Mammary epithelial cell (primary cell): ENCODE measurements at places on chromosomes 4 and X. TPM values are rescaled to one million over a fixed set of nuclear protein-coding genes. Genes with fewer than 3 reads are reported as not detected.

DDIT4L gene
- not detected in 2 replicates for total RNA-seq

SUPT20HL1 gene
- not detected for total RNA-seq

KIAA1210 gene
- not detected in 2 replicates for total RNA-seq

NAA11 gene
- not detected for total RNA-seq

CSAG3 gene
- total RNA-seq, result not detected

DCX gene
- not detected in 2 replicates for total RNA-seq

GRIA3 gene
- total RNA-seq, result 0.83 TPM

DUX4 gene
- not detected for total RNA-seq

PHKA2 gene
- total RNA-seq, result 18.0 TPM

TCEAL7 gene
- 9.8 TPM for total RNA-seq

POU3F4 gene
- total RNA-seq, result not detected

SSX4B gene
- total RNA-seq, result not detected in 2 replicates

PTCHD1 gene
- total RNA-seq, result not detected

RIPPLY1 gene
- not detected in 2 replicates for total RNA-seq

TEX13C gene
- not detected in 2 replicates for total RNA-seq

ELF2 gene
- 18.9 and 23.8 TPM in 2 replicates for total RNA-seq

HHIP gene
- total RNA-seq, result 2.8 and 3.4 TPM in 2 replicates

CSAG2 gene
- not detected for total RNA-seq

CLDN34 gene
- total RNA-seq, result 0.52 TPM in 1 of 2 replicates, not detected in the other

HTR2C gene
- total RNA-seq, result under 0.01 TPM

MEPE gene
- total RNA-seq, result not detected in 2 replicates

SYTL4 gene
- total RNA-seq, result 1.2 and 4.2 TPM in 2 replicates

CXCL3 gene
- total RNA-seq, result 29.4 and 29.9 TPM in 2 replicates

IL15 gene
- 0.64 and 1.3 TPM in 2 replicates for total RNA-seq

RHOXF2B gene
- total RNA-seq, result not detected in 2 replicates

CENPI gene
- 2.2 TPM for total RNA-seq

TNIP3 gene
- total RNA-seq, result not detected in 2 replicates

PCDH19 gene
- 0.11 and 0.61 TPM in 2 replicates for total RNA-seq

FGFR3 gene
- total RNA-seq, result 0.67 TPM

ZNF711 gene
- 3.7 TPM for total RNA-seq

PGAM4 gene
- total RNA-seq, result not detected

RASGEF1B gene
- 10.6 and 15.6 TPM in 2 replicates for total RNA-seq

HSD17B10 gene
- total RNA-seq, result 71.7 TPM

RHOH gene
- total RNA-seq, result not detected in 2 replicates

SATL1 gene
- 0.14 TPM in 1 of 2 replicates, not detected in the other for total RNA-seq

GSX2 gene
- total RNA-seq, result not detected

APLN gene
- total RNA-seq, result 0.21 TPM in 1 of 2 replicates, not detected in the other

ZNF157 gene
- total RNA-seq, result 0.17 TPM

CNKSR2 gene
- total RNA-seq, result 1.1 and 1.7 TPM in 2 replicates

GASK1B gene
- 27.2 TPM for total RNA-seq

SLC6A14 gene
- 0.83 TPM for total RNA-seq

WDFY3 gene
- total RNA-seq, result 72.9 and 90.7 TPM in 2 replicates

FSTL5 gene
- total RNA-seq, result not detected

GYPE gene
- not detected in 2 replicates for total RNA-seq

TMEM31 gene
- not detected in 2 replicates for total RNA-seq

GRPR gene
- total RNA-seq, result 0.14 TPM in 1 of 2 replicates, not detected in the other

CSN1S1 gene
- not detected for total RNA-seq

SLC35A2 gene
- total RNA-seq, result 26.2 TPM

DLG3 gene
- 11.0 and 18.2 TPM in 2 replicates for total RNA-seq

ADGRL3 gene
- total RNA-seq, result 2.8 TPM

PDE5A gene
- total RNA-seq, result 4.3 and 5.3 TPM in 2 replicates

MAGEA6 gene
- total RNA-seq, result not detected in 2 replicates

STK32B gene
- total RNA-seq, result 0.91 and 2.1 TPM in 2 replicates

RPGR gene
- 4.9 and 11.3 TPM in 2 replicates for total RNA-seq
